Activated T-helper 2 cell treated with anti-CD3 and anti-CD28 coated beads, Interferon-gamma antibody, Interleukin-2, Interleukin-4, amounts not matched to agents 10 μg/mL and 5 μg/mL and 100 μg/mL, durations not matched to agents 14 hours and 24 hours and 36 hours (primary cell): ENCODE measurements at places on chromosomes 3 and 15. TPM values are rescaled to one million over a fixed set of nuclear protein-coding genes. Genes with fewer than 3 reads are reported as not detected.

- DNase-seq, result no peak
These were observed 27.4 kb downstream of the SLCO2A1 start for GRCh38 chr3:134002306-134002705.

The IGDCC3 gene
- total RNA-seq, result not detected in 2 replicates

DNA sequence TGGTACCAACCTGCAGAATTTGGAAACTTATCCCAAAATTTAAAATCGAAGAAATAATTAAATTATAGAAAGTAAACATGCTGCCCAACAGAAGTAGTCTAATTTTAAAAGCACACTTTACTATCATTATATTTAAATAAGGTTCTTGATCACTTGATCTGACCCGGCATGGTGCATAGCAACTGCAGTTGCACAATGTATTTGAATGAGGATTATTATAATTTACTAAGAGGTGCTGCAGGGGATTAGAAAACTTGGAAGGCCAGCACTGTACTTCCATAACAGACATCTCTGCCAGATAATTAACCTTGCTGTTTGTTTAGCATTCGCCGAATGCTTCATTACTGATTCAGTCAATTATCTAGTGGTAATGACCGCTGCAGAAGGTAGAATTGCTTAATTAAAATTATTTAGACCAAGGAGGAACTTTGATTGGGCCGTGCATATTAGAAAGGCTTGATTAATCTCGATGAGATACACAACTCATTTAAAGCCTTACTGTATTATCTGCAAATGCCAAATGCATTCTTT is 971.6 kb downstream of the ZPLD1 start:
- no peak for DNase-seq

The PLEKHO2 gene
- total RNA-seq, result 15.3 and 17.0 TPM in 2 replicates

DNA sequence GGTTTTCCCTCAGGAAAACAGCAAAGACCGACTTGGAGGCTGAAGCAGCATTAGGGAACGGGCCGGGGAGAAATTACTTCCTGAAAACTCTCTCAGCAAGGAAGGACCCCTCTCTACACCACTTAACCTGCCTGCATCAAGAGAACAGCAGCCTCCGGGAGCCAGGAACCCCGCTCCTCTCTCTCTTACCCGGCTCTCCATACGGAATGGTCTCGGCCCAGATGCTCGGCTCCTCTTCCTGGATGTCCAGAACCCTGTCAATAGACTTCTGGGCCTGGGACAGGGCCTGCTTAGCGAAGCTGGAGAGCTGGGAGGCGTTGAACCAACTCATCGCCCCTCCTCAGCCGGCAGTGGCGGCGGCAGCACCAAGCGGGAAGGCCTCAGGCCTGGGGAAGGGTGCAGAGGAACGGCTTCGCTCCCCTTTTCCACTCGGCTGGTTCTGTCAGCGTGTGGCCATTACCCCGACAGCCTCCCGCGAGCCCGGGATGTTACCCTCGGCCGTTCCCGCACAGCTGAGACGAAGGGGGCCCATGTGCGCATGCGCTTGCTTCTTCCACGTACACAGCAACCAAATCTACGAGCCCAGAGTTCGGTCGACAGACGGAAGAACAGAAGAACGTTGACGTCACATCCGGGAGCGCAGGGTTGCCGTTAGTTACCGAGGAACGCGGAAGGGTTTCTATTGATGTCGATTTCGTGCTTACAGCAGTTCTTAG is at the start of gene TMF1:
Gene TMF1, minus strand, starts transcription at position 578 of the 716 bp plus-strand sequence. Its CDS starts 247 bp downstream, at position 331.
- DNase-seq, result peak; percentile 97

GRCh38 chr3:64021922-64022321 is 1.4 kb downstream of the PSMD6 start:
- no peak for DNase-seq

DNA sequence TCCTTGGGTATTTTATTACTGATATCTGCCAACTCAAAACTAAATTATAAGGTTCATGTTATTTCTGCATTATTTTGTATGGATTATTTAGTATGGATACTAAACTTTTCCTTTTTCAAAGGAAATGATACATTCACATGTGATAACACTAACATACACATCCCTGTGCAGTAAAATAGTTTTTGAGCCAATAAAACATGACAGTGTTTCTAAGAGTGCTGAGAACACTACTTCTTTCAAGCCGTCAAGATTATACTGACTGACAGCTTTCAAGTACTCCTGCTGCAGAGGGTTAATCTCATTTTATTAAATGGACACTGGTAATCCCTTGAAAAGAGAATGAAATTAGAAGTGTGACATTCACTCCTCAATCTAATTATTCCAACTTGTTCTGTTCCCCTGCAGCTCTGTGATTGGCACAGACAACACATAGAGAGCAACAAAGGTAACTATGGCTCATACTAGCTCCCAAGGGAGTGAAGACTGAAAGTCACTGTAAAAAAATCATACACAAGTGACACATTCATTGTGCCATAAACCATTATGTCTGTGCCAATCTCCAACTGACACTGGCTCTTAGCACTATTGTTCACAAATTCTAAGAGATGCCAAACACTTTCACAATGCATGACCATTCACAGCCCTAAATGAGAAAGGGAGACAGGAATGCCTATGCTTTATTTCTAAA is 468.6 kb downstream of the SHQ1 start:
- no peak for DNase-seq

The MYO5C gene
- total RNA-seq, result 0.32 and 0.64 TPM in 2 replicates

GRCh38 chr3:12234192-12234591 is 54.7 kb upstream of the PPARG start:
- no peak for DNase-seq

The TTC23 gene
- 3.3 and 3.9 TPM in 2 replicates for total RNA-seq

The SLC28A1 gene
- not detected in 2 replicates for total RNA-seq

DNA sequence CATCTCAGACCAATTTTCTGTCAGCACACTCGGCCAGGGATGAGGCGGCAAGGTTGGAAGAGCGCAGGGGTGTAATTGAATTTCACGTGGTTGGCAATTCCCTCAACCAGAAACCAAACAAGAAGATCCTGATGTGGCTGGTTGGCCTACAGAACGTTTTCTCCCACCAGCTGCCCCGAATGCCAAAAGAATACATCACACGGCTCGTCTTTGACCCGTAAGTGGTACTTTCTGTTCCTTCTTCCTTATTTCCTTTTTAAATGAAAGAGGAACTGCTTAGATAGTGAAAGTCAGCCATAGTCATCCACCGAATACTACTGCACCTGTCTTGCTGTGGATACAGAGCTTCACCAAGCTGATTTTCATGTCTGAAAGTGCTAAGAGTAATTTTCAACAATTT is 60.1 kb downstream of the SGO1 start:
- DNase-seq, result no peak

DNA sequence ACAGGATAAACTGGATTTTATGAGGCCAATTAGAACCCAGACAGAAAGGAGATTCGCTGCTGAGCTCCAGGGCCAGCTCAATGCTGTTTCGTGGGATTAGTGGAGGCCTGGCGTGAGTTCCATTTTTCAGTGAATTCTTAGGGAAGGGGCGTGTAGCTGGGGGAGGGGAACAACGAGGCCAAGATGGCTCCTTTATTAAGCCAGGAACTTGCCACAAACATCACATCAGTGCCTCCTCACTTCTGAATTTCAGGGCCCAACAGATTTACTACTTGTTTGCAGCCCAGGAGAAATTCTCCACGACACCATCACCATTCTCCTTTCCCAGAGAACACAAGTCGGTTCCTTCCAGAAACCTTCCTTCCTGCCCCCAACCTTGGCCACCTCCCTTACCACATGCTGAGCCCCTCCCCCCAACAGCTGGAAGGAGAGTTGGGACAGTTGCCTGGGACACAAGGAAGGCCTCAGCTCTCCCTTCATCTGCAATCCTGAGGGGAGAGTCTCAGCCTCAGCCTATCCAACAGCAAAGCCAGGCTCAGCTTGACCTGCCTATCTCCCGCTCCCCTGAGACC is 5.8 kb downstream of the IGDCC4 start:
- no peak for DNase-seq

DNA sequence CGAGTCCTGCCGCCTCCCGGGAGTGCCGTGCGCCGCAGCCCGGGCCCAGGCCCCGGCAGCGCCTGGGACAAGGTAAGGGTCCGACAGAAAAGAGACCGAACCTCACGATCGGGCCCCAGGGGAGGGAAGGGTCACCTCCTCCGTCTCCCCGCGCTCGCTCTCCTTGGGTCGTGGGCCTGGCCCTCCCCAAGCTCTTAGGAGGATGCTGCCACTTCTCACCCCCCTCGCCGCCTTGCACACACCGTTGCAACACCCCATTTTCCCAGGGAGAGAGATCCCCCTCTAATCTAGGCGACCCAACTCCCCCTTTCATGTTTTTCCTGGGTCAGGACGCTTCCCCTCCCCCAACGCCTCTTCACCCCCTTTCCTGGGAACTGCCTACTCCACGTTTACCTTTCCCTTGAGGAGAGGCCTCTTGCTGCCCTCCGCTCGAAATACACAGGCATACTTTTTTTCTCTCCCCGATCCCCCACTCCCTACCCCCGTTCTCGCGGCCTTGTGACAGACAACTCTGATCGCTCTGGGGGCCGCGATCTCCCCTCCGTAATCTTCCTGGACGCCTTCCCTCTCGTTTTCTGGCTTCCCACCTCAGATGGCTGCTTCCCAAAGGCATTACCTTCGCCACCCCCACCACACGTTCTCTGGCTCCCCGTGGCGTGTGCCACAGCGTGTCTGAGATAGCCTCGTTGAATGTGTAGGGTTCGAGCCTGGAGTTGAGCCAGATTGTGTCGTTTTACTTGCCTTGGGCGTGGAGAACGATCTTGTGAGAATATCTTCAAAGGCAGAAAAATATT is 688 bp downstream of the SETD5 start:
- DNase-seq, result peak; percentile 24

DNA sequence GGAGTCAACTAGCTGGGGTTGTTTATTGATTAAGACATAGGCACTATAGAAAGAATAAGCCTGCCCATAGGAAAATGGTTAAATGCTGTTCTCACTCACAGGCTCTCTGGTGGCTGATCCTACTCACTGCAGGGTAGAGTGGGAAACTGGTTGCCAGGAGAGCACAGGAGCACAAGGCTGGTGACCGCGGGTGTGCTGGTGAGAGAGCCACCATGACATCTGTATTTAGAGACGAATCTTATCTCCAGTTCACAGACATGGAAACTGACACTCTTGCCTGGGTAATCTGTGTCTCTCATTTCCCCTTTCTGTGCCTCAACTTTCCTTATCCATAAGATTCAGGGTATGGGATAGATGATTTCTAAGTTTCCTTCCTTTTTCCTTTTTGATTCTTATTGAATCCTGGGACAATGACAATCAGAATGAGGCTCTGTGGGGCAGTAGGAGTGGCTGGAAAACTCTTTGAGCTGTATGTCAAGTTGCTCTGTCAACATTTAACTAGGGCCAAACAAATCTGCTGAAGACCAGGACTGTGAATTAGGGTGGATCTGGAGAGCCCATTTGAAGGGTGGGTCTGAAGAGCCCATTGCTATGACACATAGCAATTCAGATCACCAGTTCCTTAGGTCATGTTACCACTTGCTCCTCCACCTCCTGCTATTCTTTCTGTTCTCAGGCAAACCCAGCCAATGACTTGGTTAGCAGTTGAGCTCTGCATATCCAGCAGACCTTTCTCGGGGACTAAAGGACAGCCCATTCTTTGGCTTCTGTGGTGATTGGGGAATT is 286.1 kb upstream of the TBL1XR1 start:
- DNase-seq, result no peak

The GRK7 gene
- total RNA-seq, result not detected in 2 replicates

The FBXW12 gene
- 0.14 TPM in 1 of 2 replicates, not detected in the other for total RNA-seq

- DNase-seq, result no peak
These were observed 155.5 kb upstream of the TNIK start for GRCh38 chr3:171615686-171616085.

DNA sequence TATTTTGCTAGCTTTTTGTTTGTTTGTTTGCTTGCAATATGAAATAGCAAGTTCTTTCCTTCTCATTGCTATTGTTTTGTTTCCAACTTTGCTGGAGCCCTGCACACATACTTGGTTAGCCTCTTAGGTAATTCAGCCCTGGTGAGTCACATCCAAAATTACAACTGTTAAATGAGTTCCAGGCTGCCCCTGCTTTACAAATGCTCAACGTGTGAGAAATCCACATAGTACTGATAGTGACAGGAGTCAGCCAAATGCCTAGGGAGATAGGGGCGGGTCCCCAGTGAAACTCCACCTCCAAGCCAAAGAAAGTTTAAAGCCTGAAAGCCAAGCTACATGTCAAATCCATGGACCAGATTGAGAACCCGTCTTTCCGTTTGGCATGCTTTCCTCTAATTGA is 81.3 kb upstream of the RNF7 start:
- DNase-seq, result no peak

The PRKCI gene
- 24.7 and 32.4 TPM in 2 replicates for total RNA-seq

The USF3 gene
- total RNA-seq, result 13.9 and 15.6 TPM in 2 replicates

The PTX3 gene
- not detected in 2 replicates for total RNA-seq

- DNase-seq, result no peak
These were observed 67.0 kb downstream of the IMPG2 start for GRCh38 chr3:101253396-101253795.

The EXD1 gene
- not detected in 2 replicates for total RNA-seq

The CPN2 gene
- total RNA-seq, result not detected in 2 replicates

GRCh38 chr15:68217341-68217740 is 12.2 kb downstream of the CLN6 start:
- no peak for DNase-seq

The FILIP1L gene
- total RNA-seq, result 4.5 TPM in 2 replicates

GRCh38 chr15:101390060-101390459 is 95.0 kb upstream of the SNRPA1 start:
- DNase-seq, result no peak

The ZNF385D gene
- not detected in 2 replicates for total RNA-seq

GRCh38 chr15:51907136-51907862 is 64.3 kb downstream of the LEO1 start:
- no peak for DNase-seq

The PLA2G4E gene
- not detected in 2 replicates for total RNA-seq

DNA sequence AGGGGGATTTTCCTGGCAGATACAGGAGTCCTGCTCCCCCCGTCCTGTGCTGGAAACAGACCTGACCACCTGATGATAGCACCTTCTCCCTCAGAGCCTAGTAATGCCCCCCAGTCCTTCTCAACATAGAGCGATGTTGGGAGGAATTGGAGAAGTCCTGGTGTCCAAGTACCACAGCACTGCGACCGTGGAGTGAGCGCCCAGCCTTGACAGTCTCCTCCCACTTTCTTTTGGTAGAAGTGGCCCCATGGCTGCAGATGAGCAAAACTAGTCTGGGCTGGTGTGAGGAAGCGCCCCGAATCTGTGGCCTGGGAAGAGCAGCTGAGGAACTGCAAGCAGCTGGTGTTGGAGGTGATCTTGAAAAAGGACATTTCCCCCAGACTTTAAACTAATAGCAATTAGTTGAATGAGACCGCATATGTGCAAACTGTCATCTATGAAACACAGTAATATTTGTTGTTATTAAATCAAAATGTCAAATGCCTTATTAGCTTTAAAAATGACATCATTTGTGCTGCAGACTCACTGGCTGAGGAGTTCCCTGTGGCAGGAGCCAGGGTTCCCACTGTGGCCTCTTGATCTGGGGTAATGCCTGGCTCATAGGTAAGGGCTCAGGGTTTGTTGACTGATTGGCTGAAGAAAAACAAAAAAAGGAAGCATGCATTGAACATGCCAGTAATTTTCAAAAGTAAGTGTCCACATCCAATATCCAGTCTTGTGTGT is 121.8 kb downstream of the CACNA2D3 start:
- DNase-seq, result no peak
